ENCODE measurements at places on chromosomes 1 and 21. TPM values are rescaled to one million over a fixed set of nuclear protein-coding genes. Genes with fewer than 3 reads are reported as not detected.

DNA sequence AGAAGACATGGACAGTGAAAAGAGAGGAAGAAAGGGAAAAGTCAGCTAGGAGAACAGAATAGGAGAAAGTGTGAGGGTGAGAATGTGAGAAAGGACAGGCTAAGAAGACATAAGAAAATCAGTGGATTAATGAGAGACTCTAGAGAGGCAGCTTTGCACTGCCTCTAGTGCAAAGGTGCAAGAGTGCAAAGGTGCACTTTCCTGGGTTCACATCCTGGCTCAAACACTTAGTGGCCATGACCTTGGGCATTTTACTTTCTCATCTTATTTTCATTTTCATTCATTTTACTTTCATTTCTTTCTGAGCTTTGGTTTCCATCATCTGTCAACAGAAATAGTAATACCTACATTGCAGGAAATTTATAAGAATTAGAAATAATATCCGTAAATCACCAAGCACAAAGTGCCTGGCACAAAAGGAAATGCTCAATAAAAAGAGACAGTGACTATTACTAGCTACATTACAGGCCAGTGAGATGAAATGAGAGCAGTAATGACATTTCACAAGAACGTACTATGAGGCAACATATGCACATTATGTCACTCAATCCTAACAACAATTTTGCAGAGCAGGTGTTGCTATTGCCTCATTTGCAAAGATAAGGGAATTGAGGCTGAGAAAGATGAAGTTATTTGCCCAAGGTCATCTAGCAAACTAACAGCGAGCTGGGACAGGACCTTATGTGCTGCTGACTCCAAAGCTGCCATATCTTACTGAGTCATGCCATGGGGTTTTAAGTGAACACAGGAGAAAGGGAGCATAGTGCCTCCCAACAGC, 107.0 kb upstream of the TLR5 start:
- no peak for DNase-seq
- no peak overlapping the region for H3K4me3 ChIP-seq
- no peaks in the 10 kb centered on the region for H3K4me1 ChIP-seq

- H3K4me1 ChIP-seq: peaks cover 16% of the 10 kb centered on the region
- H3K27me3 ChIP-seq: no peaks in the 10 kb centered on the region
- H3K27ac ChIP-seq: peak overlapping the region; percentile 86
- peak overlapping the region; percentile 93 for H3K4me3 ChIP-seq
- H3K36me3 ChIP-seq: no peaks in the 10 kb centered on the region
- DNase-seq: no peak
These were observed 788 bp upstream of the EDEM3 start for GRCh38 chr1:184755226-184756065.

GRCh38 chr1:70877343-70877742, 170.3 kb downstream of the PTGER3 start:
- no peaks in the 10 kb centered on the region for H3K4me1 ChIP-seq
- no peaks in the 10 kb centered on the region for H3K27me3 ChIP-seq
- H3K27ac ChIP-seq: no peak overlapping the region
- H3K36me3 ChIP-seq: no peaks in the 10 kb centered on the region

DNA sequence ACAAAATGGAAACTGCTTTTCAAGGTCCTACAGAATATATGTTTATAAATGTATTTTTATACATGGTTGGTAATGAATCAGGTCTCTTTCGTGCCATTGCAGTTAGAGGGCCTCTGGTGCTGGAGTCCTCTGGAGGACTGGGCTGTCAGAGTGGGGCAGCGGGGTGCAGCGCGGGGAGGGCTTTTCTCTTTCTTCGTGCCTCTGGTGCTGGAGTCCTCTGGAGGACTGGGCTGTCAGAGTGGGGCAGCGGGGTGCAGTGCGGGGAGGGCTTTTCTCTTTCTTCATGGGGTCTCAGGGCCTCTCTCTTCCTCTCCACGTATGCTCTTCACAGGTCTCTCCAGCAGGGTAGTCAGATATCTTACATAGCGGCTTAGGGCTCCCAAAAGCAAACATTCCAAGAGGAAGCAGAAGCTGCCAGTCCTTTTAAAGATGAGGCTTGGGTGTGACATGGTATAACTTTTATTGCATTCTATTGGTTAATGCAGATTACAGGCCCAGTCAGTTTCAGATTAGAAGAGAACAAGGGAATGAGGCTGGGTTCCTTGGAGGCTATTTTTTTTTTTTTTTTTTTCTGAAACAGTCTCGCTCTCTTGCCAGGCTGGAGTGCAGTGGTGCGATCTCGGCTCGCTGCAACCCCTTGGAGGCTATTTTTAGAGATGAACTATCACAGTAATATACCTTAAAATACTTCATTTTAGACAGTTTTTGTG, 13.1 kb downstream of the SDCCAG8 start:
- H3K36me3 ChIP-seq: peaks cover 6% of the 10 kb centered on the region
- H3K27ac ChIP-seq: no peak overlapping the region
- DNase-seq: no peak
- peak overlapping the region; percentile 55 for H3K4me3 ChIP-seq
- peaks cover 31% of the 10 kb centered on the region for H3K4me1 ChIP-seq
- no peaks in the 10 kb centered on the region for H3K27me3 ChIP-seq

DNA sequence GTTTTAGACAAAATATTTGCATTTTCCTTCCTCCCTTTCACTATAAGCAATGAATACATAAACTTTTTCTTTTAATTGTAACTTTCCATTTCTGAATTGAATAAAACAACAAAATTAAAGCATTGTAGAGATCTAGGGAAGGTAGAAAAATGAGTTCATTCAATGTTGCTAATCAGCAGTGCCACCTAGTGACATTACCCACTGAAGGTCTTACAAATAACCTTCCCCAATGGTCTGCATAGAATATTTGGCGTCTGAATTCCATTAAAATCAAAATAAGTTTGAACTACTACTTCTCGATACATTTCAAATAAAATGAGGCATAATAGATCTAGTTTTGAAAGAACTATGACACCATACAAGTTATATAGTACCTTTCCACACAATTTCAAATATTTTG, 19.6 kb downstream of the FH start:
- H3K27ac ChIP-seq: no peak overlapping the region
- H3K36me3 ChIP-seq: peaks cover 6% of the 10 kb centered on the region
- no peaks in the 10 kb centered on the region for H3K4me1 ChIP-seq
- DNase-seq: peak; percentile 14

The KPRP gene
- not detected for total RNA-seq

- no peak for DNase-seq
- no peak overlapping the region for H3K4me3 ChIP-seq
- H3K27ac ChIP-seq: no peak overlapping the region
- H3K27me3 ChIP-seq: no peaks in the 10 kb centered on the region
- H3K4me1 ChIP-seq: no peaks in the 10 kb centered on the region
These were observed 123.4 kb downstream of the ETS2 start for GRCh38 chr21:38929142-38929541.

The MIXL1 gene
- total RNA-seq: 1.7 TPM

The FAM167B gene
- 4.1 TPM for total RNA-seq

The SLC45A3 gene
- 5.0 TPM for total RNA-seq

GRCh38 chr1:16078925-16079656, 5.6 kb upstream of the FAM131C start:
- DNase-seq: peak; percentile 83
- peaks cover 8% of the 10 kb centered on the region for H3K4me1 ChIP-seq
- H3K27me3 ChIP-seq: no peaks in the 10 kb centered on the region

The MYOM3 gene
- total RNA-seq: not detected

DNA sequence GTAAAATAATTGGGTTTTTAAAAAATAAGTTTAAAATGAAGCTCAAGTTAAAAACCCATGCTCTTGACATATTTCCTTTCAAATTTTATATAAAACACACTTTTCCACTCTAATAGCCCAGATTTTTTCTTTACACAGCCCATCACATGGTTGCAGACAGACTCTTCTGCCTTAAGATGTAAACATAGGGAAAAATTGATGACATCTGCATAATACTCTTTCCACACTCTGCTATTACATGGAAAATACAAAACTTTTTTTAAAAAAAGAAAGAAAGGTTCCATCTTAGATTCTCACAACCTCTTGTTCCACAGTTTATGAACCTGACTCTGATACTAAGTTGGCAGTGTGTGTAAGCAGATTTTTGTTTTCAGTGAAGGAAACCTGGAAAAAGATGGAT, 120.8 kb upstream of the ZNF648 start:
- H3K36me3 ChIP-seq: no peaks in the 10 kb centered on the region
- DNase-seq: no peak
- H3K27ac ChIP-seq: no peak overlapping the region
- no peak overlapping the region for H3K4me3 ChIP-seq

Data from B cell (primary cell).